ENCODE measurements at places on chromosomes 7 and 10. TPM values are rescaled to one million over a fixed set of nuclear protein-coding genes. Genes with fewer than 3 reads are reported as not detected.
A peak's percentile ranks its signal among the peaks of the same experiment; 100 is the strongest.

FAM180A gene
- total RNA-seq: 0.99 TPM

ST7 gene
- total RNA-seq: 27.0 TPM

AKR1B15 gene
- 0.17 TPM for total RNA-seq

ADGRA1 gene
- total RNA-seq: 3.4 TPM

GRCh38 chr10:10294184-10294880 lies 723.3 kb upstream of the CELF2 start:
- peak; percentile 38 for DNase-seq

DNA sequence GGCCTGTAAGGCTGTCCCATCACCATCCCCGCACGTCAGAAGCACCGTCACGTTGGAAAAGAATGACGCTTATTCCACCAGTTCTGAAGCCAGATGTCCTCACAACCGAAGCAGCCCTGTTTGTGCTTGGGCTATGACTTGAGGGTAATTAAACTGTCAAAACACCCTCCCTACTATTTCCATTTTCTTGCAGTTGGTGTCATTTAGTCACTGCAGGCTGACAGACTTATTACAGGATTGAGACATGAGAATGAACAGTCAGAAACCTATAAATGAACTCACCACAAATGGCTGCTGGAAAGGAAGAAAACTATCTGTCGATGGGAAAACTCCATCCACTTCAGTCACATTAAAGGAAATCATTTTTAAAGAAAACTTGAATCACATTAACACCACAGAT lies 85.3 kb downstream of the VOPP1 start:
- no peak for DNase-seq

GRCh38 chr10:100282907-100283306 lies 3.6 kb downstream of the BLOC1S2 start:
- DNase-seq: no peak

DNA sequence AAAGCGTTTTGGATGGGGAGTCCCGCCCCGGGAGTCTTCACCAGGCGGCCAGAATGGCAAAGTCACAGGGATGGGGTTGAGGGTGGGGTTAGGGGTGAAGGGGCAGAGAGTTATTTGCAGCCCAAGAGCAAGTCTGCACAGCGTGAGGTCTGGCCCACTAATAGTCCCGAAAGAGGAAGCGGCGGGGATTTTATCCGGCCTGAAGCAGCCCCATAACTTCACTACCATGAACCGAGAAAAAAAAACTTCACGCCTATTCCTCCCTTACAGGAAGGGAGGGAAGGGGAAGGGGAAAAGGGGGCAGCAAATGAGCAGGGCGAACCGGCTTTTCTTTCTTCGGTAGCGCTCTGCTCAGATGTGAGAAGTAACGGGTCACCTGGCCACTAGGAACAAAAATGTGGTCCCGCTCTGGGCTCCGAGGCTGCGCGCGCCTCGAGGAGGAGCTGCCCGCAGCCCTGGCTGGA lies 712 bp downstream of the ITPRIP start:
- DNase-seq: no peak

DNA sequence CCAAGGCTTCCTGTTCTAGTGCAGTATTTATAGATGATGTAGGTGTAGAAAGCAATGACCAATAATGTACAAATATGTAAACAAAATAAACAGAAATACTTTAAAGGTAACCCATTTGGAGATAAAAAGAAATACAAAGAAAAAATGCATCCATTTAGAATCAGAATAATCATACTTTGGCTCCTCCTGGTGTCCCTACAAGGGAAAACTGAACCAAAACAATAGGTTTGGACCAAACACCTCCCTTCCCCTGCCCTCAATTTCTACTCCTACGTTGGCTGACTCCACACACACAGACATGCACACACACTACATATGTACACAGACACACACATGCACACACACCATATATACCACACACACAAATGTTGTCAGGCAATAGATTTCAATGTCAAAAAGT lies 36.0 kb downstream of the C10orf143 start:
- DNase-seq: no peak

Data from spinal cord (tissue), 10 donors.